GM23248 (cell line): ENCODE measurements at places on chromosomes 16 and 17.

DNA sequence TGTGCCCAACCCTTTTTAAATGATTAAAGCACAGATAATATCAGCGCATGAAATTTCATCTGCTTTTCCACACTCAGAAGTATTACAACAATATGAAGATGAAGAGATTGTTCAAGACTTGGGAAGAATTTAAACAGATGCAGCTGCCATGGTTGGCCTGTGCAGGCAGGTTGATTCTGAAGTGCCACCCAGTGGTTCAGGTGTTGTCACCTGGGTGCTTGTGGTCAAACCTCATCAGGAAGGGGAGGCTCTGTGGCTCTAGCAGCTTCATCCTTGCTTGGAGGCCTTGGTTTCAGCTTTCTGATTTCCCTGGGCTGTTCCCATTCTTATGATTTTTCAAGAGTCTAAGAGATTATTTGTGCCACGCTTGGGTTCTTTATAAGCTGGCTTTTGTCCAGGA is 22.2 kb upstream of the CLEC18C start:
- DNase-seq, result no peak

- DNase-seq, result no peak
These were observed 4.2 kb downstream of the BCAR1 start for GRCh38 chr16:75247249-75247648.

DNA sequence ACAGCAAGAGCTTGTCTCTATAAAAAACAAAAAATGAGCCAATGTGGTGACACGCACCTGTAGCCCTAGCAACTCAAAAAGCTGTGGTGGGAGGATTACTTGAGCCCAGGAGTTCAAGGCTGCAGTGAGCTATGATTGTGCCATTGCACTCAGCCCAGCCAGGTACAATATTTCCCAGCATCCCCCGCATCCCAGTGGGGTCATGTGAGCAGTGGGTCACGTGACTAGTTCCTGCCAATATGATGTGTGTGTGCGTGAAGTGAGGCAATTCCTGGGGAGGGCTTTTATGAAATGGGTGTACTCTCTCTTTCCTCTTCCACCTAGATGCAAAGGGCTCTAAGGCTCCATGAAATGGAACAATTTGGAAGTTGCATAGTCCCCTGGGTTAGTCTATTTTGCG is 81.3 kb downstream of the GSG1L start:
- no peak for DNase-seq

DNA sequence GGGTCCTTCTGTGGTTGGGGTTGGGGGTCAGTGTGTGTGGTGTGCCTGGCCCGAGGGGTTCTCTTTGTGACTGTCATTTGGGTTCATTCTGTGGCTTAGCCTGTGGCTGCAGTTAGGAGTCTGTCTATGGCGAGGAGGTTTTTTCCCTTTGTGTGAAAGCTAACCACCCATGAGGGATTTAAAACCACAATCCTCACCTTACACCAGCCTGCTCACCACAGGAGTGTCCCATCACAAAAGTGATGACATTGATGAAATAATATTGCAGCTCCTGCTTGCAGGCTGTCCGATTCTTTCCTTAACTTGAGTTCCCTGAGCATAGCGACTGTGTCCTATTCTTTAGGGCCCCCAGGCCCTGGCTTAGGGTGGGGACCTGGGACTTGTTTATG is 113.6 kb downstream of the RAP1GAP2 start:
- no peak for DNase-seq

DNA sequence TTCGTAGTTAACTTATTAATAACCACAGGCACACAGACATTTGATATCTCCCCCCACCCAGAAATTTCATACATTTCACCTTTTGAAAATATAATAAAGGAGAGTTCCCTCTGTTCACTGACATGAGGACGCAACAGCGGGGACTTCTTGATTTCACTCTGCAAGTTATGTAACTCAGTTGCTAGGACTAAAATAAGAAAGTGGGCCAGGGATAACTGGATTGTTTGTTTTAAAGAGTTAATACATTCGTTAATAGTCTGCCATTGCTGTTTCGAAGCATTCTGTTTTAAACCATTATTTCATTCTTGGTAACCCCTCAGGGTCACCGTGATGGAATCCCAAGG is 1.2 kb downstream of the RHOT1 start:
- no peak for DNase-seq

DNA sequence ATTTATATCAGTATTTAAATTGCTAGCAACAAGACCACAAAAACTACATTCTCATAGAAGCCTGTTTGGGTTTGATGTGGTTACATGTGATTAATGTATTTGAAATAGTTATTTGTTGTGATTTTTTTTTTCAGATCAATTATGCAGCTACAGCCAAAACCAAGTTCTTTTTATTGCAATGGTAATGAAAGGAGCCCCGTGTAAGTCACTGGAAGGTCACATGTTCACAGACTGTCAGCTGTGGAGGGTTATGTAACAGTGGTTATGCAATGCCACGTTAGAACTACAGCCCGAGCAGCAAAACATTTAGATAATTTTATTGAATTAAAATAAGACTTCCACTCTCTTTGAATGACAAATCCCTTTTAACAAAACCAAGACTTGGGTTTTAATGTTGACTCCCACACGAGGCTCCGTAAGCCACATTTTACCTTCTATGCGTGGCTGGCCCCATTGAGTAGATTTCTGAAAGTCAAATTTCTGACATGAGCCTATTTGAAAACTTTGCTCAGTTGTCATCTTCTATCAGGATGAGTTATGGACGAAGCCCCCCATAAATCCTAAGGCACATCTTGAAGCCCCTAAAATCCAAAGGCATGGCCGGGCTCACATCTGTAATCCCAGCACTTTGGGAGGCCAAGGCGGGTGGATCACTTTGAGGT is 41.8 kb upstream of the SEC14L1 start:
- DNase-seq, result peak; percentile 86

DNA sequence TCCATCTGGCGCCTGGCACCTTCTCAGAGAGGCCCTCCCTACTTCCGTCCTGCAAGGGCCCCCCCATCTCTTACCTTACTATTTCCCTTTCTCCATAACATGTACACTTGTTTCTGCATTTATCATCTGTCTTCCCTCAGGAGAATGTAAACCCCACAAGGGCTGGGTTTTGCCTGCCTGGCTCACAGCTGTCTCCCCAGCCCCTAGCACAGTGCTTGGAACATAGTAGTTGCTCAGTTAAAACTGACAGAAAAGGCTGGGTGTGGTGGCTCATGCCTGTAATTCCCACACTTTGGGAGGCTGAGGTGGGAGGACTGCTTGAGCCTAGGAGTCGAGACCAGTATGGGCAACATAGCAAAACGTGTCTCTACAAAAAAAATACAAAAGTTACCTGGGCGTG is 5.7 kb upstream of the SNN start:
- DNase-seq, result no peak

GRCh38 chr16:78639775-78640174 is 540.3 kb downstream of the WWOX start:
- DNase-seq, result no peak

GRCh38 chr16:12436201-12436657 is 367.5 kb downstream of the CPPED1 start:
- DNase-seq, result no peak

GRCh38 chr16:87584271-87584670 is 18.0 kb upstream of the JPH3 start:
- DNase-seq, result peak; percentile 71

DNA sequence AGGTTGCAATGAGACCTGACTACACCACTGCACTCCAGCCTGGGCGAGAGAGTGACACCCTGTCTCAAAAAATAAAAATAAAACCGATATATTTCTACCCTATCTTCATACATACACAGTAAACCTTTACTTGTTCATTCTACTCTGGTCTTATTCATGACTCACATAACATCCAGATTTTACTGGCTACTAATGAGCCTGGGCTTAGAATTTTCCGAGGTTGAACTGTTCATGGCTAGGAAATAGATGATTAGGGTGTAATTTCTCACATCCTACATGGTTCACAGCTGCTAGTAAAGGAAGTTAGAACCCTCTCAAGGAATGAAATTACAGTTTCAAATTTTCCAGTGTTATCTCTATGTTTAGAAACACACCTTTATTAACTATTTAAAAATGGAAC is 14.7 kb downstream of the GSPT1 start:
- DNase-seq, result peak; percentile 64

DNA sequence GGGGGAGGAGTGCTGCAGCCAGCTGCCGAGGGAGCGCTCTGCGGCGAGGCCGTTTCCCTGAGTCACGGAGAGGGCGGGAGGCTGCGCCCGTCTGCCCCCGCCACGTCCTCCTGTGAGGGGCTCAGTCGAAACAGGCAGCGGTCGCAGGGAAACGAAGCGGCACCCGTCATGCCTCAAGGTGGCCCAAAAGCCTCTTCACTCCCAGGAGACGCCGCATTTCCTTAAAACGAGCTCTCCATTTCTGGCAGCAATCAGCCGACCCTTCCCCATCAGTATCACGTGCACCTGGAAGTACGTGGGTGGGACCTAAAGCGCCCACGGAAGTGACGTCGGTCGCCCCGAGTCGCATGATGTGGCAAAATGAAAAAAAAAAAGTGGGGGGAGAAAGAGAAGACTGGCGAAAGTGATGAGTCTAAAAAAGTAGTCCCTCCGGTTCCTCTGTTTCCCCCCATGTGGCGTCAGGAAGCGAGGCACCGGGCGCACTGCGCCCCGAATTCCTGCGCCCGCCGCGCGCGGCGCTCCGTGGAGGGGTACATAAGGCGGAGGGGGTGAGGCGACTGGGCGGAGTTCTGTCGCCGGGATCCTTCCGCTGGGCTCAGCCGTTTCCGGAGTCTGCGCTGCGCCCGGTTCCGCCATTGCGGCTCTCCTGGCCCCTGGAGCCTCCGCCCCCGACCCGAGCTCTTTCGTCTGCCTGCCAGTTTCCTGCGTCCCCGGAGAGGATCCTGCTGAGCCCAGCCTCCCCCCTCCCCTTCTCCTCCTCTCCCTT is at the start of gene CLTC:
TSS of gene CLTC (plus strand) at position 598 of the 766 bp plus-strand sequence. CDS start 237 bp downstream, outside the sequence.
- DNase-seq, result peak; percentile 99

DNA sequence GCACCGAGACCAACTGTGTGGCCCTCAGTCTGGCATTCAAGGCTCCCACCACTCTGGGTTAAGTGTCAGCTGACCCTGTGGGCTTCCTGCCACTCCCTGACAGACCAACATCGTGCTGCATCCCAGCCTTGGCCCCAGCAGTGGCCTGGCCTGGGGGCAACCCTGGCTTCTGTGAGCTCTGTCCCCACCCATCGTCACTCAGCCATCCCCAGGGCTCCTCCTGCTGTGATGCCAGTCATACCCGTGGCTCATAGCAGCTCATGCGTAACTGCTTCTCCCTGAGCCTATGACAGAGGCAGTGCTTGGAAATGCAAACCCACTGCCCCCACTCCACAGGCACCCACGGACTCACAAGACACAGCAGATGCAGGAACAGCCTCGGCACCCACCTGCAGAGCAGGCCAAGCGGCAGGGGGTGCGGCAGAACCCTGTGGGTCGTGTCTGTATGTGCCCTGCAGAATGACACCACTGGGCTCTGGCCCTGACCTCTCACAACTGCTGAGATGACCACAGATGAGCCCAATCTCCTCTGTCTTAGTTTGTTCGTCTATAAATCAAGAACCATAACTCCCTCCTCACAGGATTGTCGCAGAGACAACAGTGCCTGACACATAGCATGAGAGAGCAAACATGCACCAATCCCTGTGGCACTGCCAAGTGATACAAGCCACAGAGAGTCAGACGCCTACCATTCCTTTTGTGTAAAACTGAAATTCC is 26.6 kb downstream of the PIEZO1 start:
- DNase-seq, result no peak

DNA sequence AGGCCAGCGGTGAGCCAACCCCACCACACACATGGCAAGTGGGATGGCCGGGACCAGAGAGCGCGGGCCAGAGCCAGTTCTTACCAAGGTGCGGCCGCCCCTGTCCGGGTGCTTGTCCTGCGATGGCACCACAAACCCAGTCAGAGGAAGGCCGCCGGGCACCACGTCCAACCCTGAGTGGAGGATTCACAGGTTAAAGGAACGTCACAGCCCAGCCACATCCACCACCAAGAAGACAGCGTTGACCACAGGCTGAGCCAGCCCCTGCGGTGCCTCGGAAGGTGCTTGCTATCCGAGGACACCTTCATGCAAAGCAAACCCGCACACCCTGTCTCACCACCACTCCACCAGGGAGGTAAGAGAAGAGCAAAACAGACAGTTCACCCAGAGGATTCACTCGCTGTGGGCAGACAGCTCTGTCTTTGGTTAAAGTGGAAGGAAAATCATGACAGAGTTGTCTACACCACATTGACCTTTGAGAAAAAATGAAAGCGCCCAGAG is 15.8 kb downstream of the SLX4 start:
- no peak for DNase-seq

DNA sequence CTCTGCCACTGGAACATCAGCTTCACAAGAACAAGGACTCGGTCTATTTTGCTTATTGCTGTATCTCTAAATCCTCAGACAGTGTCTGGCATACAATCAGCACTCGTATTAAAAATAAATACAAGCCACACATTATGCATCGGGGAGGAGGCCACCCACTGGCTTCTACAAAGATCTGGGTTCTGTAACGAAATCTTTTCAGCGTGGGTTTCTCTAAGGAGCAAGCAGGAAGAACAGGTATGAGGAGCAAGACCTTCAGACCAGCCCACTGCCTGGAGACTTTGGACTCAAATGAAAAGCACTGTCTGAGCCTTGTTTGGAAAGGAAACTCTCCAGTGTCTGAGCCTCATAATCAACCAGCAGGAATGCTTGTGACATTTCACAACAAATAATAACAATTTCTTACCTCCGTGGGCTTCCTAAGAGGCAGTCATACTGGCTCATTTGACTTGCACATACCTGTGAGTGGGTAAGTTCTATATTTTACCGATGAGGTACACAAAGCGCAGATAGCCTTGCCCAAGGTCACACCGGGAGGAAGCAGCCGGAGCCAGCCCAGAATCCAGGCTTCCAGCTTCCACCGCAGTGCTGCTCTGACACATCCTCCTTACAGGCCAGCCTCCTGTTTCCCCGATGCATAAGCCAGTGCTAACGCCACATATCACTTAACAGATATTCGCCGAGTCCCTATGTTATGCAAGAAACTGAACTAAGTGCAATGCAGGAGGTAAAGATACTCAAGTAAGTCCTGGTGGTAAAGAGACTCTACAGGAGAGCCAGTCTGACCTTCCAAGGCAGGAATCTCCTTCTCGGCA is 118.6 kb upstream of the TNRC6C start:
- DNase-seq, result no peak

GRCh38 chr17:39921323-39921722 is 2.9 kb upstream of the GSDMB start:
- no peak for DNase-seq

- DNase-seq, result no peak
These were observed 2.7 kb downstream of the SMIM22 start for GRCh38 chr16:4797805-4798252.

- DNase-seq, result no peak
These were observed 59.6 kb downstream of the GSG1L start for GRCh38 chr16:28003923-28004322.

GRCh38 chr16:11138022-11138768 is 117.8 kb downstream of the SOCS1 start:
- no peak for DNase-seq
